ENCODE measurements at places on chromosomes 1 and 21.

- DNase-seq = no peak
These were observed 24.6 kb downstream of the KCNK1 start for GRCh38 chr1:233638513-233638912.

GRCh38 chr1:232667094-232667777 is 37.3 kb upstream of the SIPA1L2 start:
- DNase-seq = no peak

- DNase-seq = no peak
These were observed 4.7 kb upstream of the PTPRF start for GRCh38 chr1:43526002-43526401.

GRCh38 chr1:161907265-161907664 is 116.4 kb downstream of the OLFML2B start:
- no peak for DNase-seq

DNA sequence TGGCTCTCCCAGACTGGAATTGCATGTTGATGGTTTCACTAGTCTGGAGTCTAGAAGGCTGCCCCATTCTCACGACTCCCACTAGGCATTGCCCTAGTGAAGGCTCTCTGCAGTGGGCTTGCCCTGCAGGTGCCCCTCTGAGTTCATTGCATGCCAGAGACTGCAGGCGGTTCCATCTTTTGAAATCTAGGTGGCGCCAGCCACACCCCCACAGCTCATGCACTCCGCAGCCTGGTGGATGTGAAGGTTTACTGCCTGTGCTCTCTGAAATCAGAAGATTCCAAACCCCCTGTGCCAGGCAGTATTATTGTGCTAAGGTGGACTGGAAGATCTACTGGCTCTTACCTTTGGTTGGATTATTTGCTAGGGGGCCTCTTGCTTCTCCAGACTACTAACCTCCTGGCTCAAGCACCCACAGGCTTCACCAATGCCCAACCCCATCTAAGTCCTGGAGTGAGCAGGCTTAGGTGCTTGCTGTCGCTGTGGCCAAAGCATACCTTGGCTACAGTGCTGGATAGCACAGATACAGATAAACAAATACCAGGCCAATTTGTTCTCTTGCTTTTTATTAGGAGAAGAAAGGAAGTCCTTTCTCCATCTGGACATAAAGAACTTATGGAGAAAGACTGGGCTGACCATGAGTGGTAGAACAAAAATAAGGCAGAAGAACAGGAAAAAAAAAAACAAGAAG is 83.5 kb upstream of the SIM2 start:
- no peak for DNase-seq

- DNase-seq = no peak
These were observed 127.3 kb upstream of the APP start for GRCh38 chr21:26297851-26298250.

DNA sequence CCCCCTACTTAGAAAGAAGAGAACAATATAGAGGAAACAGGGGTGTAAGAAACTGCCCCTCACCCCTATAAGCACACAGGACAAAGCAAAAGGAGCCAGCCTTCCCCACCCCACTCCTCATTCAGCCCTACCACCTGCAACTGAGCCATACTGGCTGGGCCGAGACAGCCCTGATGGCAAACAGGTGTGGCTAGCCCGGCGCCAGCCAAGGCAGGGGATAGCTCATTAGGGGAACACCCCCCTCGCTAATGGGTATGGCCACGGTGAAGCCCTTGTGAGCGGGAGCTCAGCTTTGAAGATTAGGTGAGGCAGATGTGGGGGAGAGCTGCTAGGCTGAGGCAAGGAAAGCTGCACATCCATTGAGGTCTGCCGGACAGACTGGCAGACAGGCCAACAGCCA is 65.5 kb downstream of the ERI3 start:
- DNase-seq = no peak

- no peak for DNase-seq
These were observed 602 bp upstream of the RIMKLA start for GRCh38 chr1:42379794-42380585.

- DNase-seq = no peak
These were observed at the start of gene TMEM82 for GRCh38 chr1:15742339-15742801. TSS of gene TMEM82 (plus strand) at chr1:15742499. CDS start at chr1:15742560, 61 bp downstream.

- no peak for DNase-seq
These were observed 58.5 kb upstream of the KLHDC7A start for GRCh38 chr1:18422076-18422777.

DNA sequence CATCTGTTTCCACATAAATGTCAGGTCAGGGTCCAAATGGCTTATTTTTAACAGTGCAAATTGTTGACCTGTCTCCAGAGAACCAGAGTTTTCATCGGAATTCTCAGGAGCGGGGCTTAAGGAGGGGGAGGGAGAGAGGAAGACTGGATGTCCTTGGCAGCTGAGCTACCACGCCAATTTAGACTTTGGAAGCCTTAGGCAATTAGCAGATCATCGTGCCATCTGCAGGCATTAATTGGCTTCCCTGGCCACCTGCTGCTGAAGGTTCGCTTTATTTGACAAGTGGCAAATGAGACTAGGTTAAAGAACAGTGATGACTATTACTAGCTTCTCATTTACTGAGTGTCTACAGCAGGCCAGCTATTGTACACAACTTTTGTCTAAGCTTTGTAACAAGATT is 43.7 kb downstream of the HLX start:
- no peak for DNase-seq

DNA sequence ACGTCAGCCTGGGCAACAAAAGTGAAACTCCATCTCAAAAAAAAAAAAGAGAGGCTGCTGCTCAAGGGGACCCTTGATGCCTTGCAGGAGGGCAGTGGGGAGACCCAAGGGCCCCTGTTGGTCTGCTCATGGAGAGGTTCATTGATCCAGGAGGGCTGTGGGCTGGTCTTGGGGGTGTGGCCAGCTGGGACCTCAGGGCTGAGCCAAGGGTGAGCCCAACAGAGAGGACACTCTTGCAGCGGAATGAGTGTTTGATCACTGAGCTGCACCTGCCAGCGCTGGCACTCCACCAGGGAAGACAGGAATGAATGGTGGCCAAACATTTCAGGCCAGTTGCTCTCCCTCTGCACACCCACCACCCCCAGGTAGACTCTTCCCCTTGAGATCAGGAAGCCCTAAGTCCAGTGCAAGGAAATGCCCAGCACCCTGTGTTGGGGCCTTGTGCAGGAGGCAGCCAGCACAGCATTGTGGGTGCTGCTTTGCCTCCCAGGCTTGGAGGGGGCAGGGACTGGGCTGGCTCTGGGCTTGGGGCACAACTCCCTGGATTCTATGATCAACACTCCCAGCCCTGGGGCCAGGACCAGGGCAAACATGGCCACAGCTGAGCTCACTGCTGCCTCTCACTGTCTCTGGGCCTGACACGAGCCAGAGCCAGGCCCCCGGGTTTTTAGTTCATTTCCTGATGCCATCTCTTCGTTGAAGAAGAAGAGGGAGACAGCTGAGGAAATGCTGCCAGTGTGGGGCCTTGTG is 50.7 kb downstream of the IRF2BP2 start:
- DNase-seq = no peak

DNA sequence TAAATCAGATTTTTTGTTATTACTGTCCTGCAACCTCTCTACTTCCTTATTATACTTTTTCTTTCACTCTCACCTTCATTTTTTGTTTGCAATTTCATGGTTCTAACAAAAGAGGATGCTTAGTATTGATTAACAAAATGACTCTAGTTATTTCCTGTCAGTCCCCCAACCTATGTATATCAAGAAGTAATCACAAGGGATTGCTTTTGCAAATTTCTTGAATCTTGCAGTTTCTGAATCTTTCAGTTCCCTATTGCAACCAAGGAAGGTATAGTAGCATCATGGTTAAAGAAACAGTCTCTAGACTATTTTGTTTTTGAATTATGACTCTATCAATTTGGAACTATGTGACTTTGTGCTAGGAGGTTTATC is 446.9 kb downstream of the NEGR1 start:
- DNase-seq = no peak

GRCh38 chr1:9442986-9443385 is 96.3 kb upstream of the SLC25A33 start:
- DNase-seq = no peak

DNA sequence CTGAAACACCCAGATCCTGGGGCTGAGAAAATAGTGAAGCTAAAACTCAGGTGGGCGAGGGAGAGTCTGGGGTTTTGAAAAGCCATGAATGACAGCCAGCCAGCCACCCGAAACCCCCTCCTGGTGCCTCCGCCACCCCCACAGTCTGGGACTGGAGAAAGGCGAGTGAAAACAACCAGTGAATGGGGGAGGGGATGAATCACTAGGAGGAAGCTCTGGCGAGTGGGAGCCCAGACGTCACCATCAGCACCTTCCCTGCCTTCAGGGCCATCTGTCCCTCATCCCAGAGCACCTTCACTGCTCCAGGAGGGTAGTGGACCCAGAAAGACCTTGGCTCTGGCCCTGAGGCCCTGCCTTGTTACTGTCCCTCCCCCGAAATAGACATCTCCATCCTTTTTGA is 9.2 kb downstream of the RORC start:
- no peak for DNase-seq

DNA sequence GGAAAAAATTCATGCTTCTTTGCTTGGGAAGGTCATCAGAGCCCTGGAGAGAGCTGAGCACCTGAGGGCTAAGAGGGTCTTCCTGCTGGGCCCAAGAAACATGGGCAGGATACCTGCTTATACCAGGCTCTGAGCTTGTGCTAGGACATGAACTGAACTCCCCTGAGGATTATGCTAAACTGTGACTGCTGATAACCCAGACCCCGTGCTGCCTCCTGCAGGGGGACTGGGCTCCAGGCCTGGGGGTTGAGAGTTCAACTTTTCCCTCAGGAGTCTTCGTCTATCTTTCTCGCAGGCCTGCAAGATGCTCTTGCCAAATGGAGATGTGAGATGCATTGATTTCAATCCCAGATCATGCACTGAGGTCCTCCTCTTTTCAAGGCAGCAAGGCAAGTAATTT is 368.5 kb downstream of the HHAT start:
- no peak for DNase-seq

DNA sequence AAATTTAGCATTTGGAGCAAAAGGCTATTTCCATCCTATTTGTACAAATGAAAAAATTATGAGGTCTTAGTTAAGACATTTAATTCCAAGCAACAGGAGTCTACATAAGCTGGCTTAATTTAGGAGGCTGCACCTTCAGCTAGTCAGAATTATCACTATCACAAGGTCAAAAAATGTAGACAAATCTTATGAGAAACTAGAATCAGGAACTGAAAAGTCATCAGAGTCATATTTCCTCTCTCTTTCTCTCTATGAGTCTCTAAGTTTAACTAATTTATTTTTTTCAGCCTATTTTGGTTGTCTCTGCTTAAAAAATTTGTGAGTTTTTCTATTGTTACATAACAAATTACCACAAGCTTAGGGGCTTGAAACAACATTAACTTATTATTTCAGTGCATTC is 807.1 kb upstream of the PRMT6 start:
- no peak for DNase-seq

DNA sequence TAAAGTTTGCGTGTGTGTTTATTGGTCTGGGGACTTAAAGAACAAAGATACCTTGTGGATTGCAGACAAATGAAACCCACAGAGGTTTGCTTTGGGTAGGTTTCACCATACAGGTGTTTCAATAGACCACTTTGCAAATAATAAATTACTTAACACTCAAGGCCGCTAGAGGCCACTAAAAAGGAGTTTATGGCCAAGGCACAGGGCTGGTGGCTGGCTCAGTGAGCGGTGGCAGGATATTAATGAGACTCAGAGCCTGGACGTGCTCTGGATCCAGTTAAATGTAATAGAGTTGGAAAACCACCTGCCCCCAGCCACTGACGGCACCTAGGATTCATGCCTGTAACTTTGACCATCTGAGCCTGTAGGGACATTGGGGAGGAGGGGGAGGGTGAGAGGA is 44.5 kb downstream of the LRRC38 start:
- DNase-seq = no peak

DNA sequence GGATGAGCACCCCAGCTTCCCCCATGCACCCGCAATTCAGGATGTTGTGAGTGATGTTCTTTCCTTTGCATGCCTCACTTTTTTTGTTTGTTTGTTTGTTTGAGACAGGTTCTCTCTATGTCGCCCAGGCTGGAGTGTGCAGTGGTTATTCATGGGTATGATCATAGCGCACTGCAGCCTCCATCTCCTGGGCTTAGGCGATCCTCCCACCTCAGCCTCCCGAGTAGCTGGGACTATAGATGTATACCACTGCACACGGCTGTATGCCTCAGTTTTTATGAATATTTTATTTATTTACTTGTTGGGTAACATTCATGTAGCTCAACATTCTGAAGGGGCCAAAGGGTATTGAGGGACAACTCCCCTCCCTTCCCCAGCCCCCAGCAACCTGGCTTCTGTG is 54.8 kb downstream of the H3-3A start:
- DNase-seq = no peak

DNA sequence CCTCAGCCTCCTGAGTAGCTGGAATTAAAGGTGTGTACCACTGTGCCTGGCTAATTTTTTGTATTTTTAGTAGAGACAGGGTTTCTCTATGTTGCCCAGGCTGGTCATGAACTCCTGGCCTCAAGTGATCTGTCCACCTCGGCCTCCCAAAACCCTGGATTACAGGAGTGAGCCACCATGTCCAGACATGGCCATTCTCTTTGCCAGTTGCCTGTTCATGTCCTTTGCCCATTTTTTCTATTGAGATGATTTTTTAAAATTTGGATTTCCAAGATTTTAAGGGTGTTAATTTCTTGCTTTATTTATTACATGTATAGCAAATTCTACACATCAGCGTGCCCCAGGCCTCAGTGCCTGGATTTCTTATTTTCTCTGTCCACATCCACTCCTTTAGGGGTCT is 2.8 kb downstream of the POLR3GL start:
- DNase-seq = no peak

GRCh38 chr1:155011437-155012025 is 8.9 kb downstream of the ZBTB7B start:
- DNase-seq = no peak

DNA sequence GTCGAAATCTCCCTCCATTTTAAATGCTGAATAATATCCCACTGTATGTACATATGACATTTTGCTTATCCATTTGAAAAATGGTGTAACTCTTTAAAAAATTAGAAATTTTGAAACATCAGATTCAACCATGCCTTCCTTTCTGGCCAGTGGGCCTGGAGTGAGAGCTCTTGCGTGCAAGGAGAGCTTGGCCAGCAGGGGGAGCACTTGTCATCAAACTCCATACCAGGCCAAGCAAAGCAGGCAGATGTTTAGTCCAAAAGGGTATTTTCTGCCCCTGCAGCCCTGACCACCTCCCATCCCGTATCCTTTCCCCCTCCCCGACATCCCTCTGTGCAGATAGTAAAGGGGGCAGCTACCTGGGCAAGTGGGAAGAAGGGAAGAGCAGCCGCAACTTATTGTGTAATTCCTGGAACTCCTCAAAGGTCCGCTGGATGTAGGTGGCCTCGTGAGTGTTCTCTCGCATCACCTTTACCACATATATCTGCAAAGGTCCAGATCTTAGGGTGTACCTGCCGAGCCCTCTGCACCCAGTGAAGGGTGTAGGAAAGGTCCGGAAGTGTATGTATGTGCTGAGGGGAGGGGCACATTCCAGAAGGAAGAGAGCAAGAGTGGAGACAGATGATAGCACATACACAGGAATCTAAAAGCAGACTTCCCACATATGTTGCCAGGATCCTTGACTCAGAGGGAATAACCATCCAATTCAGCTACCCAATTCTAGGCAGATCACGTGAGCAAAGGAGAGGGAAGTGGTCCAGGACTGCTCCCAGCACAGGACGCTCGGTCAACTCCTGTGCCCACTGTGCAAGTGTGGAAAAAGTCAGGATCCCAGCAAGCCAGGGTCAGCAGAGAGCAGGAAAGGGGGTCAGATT is 19.9 kb upstream of the PPP1R15B start:
- DNase-seq = no peak

- no peak for DNase-seq
These were observed 25.4 kb downstream of the TEX35 start for GRCh38 chr1:178538192-178538916.

- no peak for DNase-seq
These were observed 53.5 kb upstream of the SLC22A15 start for GRCh38 chr1:115922801-115923200.

GRCh38 chr1:162855461-162856150 is 5.4 kb downstream of the CCDC190 start:
- peak; percentile 75 for DNase-seq
